Stimulated activated CD8-positive, alpha-beta memory T cell treated with anti-CD3 and anti-CD28 coated beads, Interleukin-7, amount 100 ng/mL, for 4 hours (primary cell): ENCODE measurements at places on chromosomes 2 and 18.

GRCh38 chr2:33145459-33145858 is 198.7 kb downstream of the LTBP1 start:
- no peak for DNase-seq

GRCh38 chr18:79465392-79465991 is 69.8 kb downstream of the NFATC1 start:
- DNase-seq, result no peak

DNA sequence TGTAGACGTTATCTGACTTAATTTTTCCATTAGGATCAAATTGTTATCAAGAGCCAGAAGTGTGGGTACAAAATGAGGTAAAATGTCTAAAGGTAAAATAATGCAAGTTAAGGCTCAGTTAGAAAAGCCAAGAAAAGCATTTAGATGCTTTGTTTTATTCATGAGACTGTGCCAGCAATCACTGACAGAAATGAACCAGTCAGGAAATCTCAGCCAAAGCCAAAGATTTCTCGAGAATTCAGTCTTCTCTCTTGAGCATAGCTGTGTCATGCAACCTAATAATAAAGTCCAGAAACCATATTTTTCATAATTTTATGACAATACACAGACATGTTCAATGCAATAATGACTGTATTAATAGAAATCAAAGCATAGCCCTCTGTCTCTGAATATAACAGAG is 43.5 kb upstream of the ZNF397 start:
- DNase-seq, result no peak

DNA sequence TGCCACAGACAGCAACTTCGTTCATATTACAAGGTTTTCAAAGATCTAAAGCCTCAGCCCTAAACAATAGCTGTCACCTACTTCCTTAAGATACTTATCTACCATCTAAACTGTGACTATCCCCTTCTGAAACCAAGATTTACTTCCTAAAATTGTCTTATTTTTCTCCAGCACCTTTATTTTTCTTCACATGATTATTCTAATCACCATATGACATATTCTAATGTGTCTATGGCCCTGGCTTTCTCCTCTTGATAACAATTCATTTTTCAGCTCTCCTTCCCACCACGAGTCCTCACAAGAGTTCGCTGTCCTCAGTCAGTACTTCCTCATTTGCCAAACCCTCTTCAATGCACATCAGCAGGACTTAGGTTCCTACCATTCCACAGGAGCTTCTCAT is 53.9 kb downstream of the RTTN start:
- DNase-seq, result no peak

GRCh38 chr2:72612614-72613160 is 213.1 kb downstream of the EXOC6B start:
- no peak for DNase-seq

- DNase-seq, result no peak
Observed at GRCh38 chr2:230640540-230641011, 72.1 kb upstream of the CAB39 start.

DNA sequence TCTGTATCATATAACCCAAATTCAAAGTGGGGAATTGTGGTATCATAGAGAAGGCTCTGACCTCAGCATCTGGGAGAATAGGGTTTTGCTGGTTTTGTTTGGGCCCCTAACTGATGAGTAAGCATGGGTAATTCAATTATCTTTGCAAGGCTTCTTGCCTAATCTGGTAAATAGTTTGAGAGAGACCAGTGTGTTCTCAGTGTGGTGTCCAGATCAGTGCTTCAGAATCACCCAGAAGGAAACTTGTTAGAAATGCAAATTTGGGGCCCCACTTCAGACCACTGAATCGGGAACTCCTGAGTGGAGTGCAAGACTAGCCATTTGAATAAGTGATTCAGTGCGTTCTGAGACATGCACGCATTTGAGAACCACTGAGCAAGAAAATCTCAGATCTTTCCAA is 282.7 kb downstream of the EPHA4 start:
- no peak for DNase-seq

DNA sequence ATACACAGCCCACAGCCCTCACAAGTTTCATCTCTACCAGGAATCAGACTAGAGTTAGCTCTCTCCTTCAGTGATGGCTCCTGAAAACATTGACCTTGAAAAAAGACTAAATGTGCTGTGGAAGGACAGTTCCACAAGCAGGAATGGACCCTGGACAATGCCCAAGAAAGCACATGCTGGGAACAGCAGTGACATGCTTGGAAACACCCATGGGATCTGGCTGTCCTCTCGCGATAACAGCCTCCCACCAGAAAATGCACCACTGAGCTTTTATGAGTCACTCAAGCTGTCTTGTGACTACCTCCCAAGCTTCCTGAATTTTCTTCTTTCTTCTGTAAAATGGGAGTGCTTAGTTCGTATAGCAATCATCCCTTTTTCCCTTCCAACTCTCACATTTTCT is 269.2 kb downstream of the LRATD1 start:
- DNase-seq, result no peak

DNA sequence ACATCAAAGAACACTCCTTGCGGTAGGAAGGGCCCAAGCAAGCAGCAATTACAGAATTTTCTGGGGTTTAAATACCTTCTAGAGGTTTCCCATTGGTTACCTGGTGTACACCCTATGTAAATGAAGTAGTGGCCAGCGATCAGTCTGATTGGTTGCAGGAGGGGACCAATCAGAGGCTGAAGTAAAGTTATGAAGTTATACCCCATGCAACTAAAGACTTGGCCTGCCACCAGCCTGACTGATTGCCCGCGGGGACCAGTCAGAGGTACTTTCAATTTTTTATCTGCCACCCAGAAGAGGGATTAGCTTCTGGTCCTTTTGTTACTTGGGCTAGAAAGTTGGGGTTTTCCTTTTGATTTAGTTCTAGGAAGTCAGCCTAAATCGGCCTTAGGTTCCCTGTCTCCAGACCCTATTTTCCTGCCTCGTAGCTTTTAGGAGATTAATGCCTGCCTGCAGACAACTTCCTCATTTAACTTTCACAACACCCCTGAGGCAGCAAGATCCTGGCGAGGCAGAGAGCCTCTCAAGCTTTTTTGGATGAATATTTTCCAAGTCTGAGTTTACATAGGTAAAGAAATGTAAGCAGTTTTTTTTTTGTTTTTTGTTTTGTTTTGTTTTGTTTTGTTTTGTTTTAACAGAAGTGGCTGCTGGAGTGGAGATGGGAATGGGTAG is 1.5 kb upstream of the DGUOK start:
- DNase-seq, result no peak

GRCh38 chr18:78309924-78310323 is 669.7 kb upstream of the SALL3 start:
- DNase-seq, result no peak

DNA sequence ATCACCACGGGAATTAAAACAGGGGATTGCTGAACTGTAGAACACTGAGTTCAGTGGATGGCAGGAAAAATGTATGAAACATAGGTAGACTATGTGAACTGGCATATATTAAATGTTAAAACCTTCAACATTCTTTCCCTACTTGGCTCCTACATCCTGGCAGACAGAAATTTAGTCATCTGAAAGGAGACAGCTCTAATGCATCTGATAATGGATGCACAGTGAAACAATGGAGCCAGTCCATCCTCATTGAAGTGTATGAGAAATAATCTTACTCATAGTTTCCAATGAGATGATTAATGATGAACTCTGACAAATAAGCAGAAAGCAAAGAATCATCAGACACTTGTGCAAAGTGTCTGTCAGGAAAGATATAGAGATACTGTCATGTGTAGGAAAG is 1629.7 kb upstream of the TMEFF2 start:
- no peak for DNase-seq

GRCh38 chr18:43847164-43848091 is 570.1 kb upstream of the SYT4 start:
- DNase-seq, result no peak

DNA sequence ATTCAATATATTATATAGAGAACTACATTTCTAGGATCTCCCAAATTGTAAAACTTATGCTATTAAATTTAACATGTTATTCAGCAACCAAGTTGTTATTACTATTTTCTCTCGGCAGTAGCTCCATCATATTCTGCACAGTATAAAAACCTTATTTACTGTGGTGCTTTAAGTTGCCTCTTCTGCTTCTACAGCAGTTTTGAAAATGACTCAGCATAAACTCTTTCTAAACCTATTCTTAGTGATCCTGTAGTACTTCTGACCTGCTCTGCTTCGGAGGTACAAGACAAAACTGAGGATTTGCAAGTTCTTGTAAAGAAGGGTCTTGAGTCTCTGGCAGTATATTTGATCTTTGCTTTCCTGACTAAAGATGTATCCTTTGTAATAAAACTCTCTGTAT is 567.2 kb downstream of the TMX3 start:
- DNase-seq, result no peak

GRCh38 chr2:10331027-10331701 is 28.5 kb downstream of the HPCAL1 start:
- DNase-seq, result peak; percentile 67

DNA sequence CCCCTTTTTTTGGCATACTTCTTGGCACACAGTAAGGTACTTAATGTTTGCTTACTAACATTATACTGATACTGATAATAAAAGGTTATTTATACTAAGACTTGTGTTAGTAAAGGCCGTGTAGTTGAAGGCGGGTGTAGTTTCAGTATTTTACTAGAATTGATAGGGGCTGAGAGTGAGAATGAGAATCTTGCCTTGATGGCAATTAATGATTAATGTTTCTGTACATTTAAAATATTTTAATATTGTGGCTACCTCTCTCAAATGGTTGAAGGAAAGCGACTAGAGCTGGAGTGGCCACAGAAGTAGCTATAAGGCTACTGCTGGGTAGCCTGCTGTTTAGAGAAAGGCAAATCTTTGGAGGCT is 29.3 kb downstream of the PELI1 start:
- no peak for DNase-seq

DNA sequence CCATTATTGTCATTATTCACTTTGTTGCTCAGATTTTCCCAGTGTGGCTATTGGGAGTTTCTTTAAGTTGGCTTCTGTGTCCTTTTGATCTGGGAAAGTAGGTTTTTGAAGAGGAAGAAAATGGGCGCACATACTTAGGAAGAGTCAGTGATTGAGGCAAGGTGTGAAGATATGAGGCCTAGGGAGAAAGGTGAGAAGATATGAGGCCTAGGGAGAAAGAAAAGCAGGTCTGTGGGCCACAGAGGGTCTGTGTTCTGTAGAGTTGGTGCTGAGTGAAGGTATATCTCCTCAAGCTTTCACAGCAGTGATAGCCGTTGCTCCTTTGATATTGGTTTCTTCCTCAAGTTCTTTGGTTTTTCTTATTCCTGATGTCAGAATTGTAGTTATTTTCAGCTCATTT is 126.2 kb downstream of the AGPS start:
- DNase-seq, result no peak

DNA sequence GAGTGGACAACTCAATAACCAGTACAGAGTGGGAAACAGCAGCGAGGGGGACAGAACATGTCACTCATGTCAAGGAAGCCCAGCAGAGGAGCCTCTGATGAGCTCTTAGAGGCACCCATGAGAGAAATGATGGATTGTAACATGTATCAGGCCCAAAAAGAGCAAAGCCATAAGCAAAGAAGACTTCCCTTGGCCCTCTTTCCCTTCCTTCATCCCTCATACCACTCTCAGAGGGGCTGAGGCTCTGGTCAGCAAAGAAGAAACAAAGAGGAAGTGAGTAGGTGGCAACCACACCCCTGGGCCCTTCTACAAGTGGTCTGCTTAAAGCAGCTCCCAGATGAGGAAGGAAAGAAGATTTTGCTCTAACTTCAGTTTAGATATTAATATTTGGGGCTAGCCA is 112.8 kb downstream of the CDC42EP3 start:
- DNase-seq, result no peak

GRCh38 chr2:69946351-69947324 is 14.8 kb downstream of the ASPRV1 start:
- peak; percentile 43 for DNase-seq

DNA sequence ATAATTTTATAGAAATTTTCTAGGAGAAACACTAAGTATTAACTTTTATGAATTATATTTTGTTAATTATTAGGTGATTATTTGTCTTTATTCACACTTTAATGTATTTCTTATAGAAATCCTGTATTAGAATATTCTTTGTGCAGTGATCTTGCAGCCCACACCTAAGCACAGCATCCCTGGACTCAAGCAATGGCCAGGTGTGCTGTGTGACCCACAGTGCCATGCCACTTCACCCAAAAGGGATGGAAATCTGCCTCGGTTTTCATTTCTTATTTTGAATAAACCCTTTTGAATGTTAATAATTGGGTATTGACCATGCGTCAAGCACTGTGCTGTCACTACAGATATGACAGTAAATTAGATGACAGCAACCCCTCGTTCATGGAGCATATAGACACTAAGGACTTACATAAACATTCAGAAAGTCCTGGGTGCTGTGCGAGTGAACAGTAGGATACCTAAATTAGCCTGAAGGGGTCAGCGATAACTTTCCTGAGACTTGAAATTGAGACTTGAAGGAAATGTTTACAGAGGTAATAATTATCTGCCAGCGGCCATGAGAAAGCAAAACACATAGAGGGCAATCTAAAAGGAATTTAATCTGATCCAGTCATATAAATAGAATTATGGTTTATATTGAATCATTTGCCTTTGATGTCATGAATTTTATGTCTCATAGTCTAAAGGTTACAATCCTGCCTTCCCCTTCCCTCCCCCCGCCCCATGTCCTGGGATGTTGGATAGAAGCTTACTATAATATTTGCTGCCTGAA is 52.7 kb upstream of the CALCRL start:
- DNase-seq, result no peak

DNA sequence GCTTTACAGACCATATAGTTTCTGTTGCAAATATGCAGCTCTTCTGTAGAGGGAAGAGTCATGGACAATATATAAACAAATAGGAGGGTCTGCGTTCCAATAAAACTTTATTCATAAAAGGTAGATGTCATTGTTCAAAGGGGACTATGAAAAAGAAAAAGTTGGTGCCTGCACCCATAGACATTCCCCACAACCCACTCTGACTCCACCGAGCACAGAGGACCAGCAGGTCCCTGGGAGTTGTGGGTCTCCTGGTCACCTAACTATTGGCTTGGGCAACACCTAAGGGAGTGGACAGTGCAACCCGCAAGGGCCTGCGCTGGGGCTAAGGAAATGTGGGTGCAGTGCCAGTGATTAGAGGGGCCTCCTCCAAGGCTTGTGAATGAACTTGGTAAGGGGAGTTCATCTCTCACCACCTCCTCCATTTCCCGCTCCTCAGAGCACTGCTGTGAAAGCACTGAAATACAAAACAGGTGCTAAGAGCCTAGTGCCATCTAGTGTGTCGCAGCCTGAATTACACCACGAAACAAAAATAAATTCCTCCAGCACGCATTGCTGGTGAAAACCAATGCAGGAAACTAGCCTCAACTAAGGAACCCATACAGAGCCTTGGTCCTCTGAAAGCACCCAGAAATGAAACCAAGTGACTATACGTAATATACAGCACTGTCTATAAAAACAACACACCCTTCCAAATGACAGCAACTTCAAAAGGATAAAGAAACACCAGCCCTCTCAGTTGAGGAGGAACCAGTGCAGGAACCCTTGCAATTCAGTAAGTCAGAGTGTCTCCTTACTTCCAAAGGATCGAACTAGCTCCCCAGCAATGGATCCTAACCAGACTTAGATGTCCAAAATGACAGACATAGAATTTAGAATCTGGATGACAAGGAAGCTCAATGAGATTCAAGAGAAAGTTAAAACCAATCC is 166.6 kb downstream of the RNF144A start:
- DNase-seq, result no peak

- no peak for DNase-seq
Observed at GRCh38 chr2:187991389-187991788, 300.3 kb upstream of the GULP1 start.
